ENCODE measurements at places on chromosomes 1 and 21.

DNA sequence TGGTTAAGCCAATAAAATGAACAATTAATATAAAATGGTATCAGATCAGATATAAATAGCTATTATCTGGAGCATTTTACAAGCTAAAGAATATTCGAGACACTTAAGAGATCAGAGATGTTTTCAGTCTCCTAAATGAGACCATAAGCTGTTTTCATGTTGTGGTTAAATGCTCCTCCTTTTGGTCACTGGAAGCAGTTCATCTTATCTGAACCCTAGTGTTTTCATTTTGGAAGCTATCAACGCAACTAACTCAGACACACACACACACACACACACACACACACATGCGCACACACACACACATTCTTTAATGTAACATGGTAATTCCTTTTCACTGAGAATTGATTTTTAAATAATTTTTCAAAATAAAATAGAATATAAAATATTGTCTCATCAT lies 10.0 kb upstream of the LRRC8C start:
- no peak for DNase-seq

- no peak for DNase-seq
These were observed 7.3 kb downstream of the RGS4 start for GRCh38 chr1:163076446-163076845.

DNA sequence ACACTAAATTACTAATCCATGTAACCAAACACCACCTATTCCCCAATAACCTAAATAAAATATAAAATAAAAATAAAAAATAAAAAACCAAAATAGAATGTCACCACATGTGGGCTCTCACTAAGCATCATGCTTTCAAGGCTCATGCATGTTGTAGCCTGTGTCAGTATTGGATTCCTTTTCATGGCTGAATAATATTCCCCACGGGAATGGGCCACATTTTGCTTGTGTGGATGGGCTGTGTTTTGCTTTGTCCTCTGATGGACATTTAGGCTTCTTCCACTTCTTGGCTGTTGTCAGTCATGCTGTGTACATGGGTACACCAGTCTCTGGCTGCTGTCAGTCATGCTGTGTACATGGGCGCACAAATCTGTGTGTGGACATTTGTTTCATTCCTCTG lies 3.2 kb downstream of the KRTAP10-6 start:
- no peak for DNase-seq

DNA sequence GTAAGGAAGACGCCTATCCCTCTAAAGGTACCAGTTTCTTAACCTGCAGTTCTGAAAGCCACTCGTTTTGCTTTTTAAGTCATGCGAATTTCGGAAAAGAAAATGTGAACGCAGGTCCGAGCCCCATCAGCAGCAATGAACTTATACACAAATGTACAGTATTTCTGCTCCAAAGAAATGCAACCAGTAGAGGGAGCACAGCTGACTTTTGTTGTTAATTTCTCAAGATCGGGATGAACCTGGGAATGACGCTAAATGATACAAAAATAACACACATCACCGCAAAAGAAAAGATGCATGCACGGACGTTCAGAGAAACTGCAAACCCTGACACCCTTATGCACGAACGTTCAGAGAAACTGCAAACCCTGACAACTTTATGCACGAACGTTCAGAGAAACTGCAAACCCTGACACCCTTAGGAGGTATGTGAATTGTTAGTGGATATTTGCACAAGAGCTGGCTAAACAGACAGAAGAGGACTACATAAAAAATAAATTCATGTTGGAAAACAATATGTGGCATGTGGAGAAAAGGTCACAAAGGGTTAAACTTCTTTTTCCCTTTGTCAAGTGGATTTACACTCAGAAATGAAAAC lies 3.5 kb upstream of the TIAM1 start:
- DNase-seq = no peak

GRCh38 chr1:165492845-165493373 lies 48.0 kb upstream of the RXRG start:
- DNase-seq = no peak

GRCh38 chr1:5947978-5948680 lies 44.1 kb downstream of the NPHP4 start:
- no peak for DNase-seq

- no peak for DNase-seq
These were observed 59.9 kb downstream of the TRIM11 start for GRCh38 chr1:228346731-228347130.

GRCh38 chr1:30532621-30533020 lies 190.8 kb downstream of the MATN1 start:
- no peak for DNase-seq

DNA sequence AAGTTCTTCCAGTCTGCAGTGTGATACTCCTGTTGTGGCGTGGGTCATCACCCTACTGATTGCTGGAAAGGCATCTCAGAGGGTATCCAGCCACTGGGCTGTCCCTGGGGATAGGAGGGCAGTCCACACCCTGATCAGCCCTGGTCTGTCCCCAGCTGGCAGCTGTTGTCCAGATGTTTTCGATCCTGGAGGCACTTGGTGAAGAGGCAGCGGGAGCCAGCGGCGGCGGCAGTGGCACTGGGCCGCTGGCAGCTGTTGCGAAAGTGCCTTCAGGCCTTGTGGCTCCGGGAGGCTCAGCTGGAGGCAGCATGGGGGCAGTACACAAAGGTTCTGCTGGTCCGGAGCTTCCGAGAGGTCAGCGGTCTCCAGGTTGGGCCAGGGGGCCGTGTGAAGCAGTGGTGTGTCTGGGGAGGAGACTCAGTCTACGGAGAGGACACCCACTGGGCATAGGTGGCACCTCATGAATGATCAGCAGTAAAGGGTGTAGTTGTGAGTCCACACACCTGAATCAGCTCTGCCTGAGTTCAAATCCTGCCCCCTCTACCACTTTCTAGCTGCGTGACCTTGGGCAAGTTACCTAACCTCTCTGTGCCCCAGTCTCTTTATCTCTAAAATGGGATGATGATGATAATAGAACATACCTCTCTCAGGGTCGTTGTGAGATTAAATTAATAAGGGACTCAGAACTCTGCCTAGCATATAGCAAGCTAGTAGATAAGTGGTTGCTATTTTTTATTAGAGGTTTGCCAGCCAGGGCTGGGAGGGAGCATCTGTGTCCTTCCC lies 6.1 kb downstream of the C1orf167 start:
- no peak for DNase-seq

- peak; percentile 54 for DNase-seq
These were observed 329.2 kb downstream of the TGFB2 start for GRCh38 chr1:218674280-218674773.
